OCI-LY7 (cell line): ENCODE measurements at places on chromosomes 16 and 17. TPM values are rescaled to one million over a fixed set of nuclear protein-coding genes. Genes with fewer than 3 reads are reported as not detected.

- DNase-seq: no peak
These were observed 22.4 kb downstream of the SPNS2 start for GRCh38 chr17:4520894-4521600.

Gene GRIN2A
- not detected in 2 replicates for total RNA-seq

- no peak for DNase-seq
These were observed 38.4 kb downstream of the BAHCC1 start for GRCh38 chr17:81433656-81434055.

Gene ICAM2
- 79.1 and 88.7 TPM in 2 replicates for total RNA-seq
